AG20443 (cell line): ENCODE measurements at places on chromosomes 13 and 19.

GRCh38 chr13:38417727-38418126 lies 68.1 kb downstream of the UFM1 start:
- no peak for DNase-seq

DNA sequence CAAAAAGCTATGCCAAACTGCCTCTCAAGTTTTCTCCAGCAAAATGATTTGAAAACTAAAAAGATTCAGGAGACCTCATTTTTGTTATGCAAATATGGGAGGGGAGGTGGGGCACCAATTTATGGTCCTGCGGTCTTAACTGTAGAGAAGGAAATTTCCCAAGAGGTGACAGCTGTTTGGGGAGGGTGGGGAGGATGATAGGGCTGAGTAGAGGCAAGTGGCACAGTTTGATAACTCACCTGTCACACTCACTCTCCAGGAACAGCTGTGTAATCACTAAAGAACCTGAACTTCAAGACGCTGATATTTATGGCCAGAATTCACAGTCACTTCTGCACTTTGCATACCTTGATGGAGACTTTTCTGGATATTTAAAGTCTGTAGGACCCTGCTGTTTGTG lies 232.9 kb upstream of the STARD13 start:
- DNase-seq: no peak

GRCh38 chr13:59665732-59666131 lies 498.0 kb downstream of the DIAPH3 start:
- DNase-seq: no peak

DNA sequence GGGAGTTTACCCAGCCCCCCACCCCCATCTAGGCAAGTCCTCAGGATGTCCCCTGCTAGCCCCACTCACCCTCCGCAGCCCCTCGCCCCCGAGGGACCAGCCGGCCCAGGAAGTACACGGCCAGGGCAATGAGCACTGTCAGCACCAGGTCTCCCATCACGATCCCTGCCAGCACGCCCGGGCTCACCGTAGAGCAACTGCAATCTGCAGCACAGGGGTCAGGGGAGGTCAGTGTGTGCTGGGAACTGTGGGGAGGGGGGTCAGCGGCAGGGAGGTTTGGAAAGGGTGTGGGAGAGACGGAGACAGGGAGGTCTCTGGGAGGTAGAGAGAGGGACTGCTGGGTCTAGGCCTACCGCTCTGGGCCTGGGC lies 734 bp downstream of the TYROBP start:
- DNase-seq: no peak

DNA sequence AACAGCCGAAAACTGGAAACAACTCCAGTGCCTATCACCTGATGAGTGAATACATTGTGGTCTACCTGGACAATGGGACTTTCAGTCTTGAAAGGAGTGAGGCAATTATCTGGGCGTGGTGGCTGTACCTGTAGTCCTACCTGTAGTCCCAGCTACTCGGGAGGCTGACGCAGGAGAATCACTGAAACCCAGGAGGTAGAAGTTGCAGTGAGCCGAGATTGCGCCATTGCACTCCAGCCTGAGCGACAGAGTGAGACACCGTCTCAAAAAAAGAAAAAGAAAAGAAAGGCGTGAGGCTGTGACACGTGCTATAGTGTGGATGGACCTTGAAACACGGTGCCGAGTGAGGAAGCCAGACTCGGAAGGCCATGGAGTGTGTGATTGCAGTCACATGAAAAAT lies 4.1 kb upstream of the NTN5 start:
- no peak for DNase-seq

DNA sequence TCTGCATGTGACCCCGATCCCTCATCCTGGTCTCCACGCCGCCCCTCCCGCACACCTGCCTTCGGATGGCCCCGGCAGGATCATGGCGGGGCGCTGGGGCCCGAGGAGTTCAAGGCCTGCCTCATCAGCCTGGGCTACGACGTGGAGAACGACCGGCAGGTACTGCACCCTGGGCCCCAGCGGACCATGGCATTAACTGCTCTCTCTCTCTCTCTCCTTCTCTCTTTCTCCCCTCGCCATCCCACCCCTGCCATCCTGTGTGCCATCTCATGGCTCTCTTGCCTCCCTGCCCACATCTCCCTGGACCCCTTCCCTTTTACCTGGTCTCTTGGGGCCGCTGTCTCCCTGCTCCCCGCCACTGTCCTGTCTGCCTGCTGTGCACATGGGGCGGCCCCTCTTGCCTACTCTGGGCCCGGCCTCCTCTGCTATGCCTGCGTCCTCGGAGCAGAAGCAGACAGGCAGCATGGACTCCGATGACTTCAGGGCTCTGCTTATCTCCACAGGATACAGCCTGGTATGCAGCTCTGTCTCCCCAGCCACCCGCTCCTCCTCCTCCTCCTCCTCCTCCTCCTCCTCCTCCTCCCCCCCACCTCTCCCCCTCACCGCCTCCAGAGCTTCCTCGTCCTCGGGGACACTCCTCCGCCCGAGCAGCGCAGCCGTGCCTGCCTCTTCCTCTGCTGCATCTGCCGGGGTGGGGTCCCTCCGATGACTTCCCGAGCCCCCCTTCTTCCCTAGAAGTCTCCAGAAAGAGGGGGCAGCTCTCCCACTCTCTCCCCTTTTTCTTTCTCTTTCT lies 16.2 kb downstream of the CAPN12 start:
- DNase-seq: no peak

DNA sequence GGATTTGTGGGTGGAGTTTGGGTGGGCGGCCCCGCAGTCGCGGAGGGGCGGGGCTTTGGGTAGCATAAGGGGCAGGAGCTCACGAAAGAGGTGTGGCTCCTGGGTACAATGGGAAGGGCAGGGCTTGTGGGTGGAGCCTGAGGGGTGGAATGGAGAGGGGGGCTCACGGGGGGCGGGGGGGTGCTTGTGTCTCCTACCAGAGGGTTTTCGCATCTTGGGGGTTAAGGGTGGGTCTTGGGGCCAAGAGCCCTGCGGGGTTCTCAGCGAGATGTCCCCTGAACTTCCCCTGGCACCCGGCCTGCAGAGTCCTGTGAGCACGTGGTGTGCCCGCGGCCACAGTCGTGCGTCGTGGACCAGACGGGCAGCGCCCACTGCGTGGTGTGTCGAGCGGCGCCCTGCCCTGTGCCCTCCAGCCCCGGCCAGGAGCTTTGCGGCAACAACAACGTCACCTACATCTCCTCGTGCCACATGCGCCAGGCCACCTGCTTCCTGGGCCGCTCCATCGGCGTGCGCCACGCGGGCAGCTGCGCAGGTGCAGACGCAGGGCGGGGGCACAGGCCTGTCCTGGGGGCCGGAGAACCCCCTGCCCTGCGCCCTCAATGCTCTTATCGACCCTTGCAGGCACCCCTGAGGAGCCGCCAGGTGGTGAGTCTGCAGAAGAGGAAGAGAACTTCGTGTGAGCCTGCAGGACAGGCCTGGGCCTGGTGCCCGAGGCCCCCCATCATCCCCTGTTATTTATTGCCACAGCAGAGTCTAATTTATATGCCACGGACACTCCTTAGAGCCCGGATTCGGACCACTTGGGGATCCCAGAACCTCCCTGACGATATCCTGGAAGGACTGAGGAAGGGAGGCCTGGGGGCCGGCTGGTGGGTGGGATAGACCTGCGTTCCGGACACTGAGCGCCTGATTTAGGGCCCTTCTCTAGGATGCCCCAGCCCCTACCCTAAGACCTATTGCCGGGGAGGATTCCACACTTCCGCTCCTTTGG lies 5.1 kb downstream of the FSTL3 start:
- DNase-seq: peak; percentile 93

- no peak for DNase-seq
These were observed 748.5 kb upstream of the KLHL1 start for GRCh38 chr13:70856711-70857110.

DNA sequence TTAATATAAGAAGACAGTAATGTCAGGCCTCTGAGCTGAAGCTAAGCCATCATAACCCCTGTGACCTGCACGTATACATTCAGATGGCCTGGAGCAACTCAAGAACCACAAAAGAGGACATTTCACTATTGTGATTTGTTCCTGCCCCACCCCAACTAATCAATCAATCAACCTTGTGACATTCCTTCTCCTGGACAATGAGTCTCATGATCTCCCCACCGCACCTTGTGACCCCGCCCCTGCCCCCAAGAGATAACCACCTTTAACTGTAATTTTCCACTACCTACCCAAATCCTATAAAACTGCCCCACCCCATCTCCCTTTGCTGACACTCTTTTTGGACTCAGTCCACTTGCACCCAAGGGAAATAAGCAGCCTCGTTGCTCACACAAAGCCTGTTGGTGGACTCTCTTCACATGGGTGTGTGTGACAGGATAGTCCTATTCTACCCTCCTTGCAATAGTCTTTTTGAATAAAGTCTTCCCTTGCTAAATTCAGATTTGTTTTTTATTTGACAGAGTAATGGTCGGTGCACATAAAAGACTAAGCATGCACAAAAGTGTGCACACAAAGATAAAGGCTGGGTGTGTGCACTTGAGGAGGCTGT lies 14.0 kb downstream of the CD70 start:
- DNase-seq: no peak

GRCh38 chr13:80072231-80072630 lies 268.7 kb downstream of the SPRY2 start:
- DNase-seq: no peak

- DNase-seq: no peak
These were observed 141.9 kb downstream of the ZIC5 start for GRCh38 chr13:99829593-99830239.

DNA sequence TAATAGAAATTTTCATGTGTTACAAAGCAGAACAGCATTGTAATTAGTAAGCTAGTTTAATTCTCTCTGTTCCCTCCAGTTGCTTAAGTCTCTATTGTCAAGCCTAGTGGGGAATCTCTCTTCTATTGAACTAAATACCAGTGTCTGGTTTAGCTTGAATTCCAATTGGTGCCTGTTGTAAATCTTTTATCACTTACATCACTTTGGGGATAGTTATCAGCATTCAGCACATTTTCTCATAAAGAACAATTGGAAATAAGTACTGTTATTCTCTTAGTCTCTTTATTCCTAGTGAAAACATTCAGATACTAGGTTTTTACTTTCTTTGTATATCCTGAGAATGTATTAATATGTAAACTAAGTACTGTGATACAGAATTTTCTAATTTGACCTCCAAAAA lies 25.2 kb downstream of the IPO5 start:
- DNase-seq: peak; percentile 12

GRCh38 chr13:79401259-79402070 lies 4.6 kb downstream of the RBM26 start:
- no peak for DNase-seq

- DNase-seq: no peak
These were observed 58.1 kb upstream of the SCEL start for GRCh38 chr13:77477299-77477848.

DNA sequence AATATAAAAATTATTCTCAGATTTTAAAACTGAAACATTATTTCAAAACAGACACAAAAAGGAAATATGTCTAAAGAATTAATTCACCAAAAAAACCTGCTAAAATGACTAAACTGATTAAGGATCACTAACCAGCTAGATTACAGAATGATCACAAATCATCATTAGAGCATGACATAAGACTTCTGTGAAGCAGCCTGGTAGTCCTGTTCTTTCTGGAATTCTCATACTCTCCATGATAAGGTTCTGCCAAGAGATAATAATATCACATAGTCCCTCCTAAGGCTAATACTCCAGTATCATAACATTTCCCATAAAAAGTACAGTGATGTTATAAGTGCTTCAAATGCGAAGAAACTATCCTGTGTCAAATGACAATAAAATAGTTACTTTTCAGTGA lies 1814.9 kb downstream of the SLITRK5 start:
- no peak for DNase-seq

GRCh38 chr13:109776575-109776974 lies 9.8 kb downstream of the IRS2 start:
- no peak for DNase-seq

DNA sequence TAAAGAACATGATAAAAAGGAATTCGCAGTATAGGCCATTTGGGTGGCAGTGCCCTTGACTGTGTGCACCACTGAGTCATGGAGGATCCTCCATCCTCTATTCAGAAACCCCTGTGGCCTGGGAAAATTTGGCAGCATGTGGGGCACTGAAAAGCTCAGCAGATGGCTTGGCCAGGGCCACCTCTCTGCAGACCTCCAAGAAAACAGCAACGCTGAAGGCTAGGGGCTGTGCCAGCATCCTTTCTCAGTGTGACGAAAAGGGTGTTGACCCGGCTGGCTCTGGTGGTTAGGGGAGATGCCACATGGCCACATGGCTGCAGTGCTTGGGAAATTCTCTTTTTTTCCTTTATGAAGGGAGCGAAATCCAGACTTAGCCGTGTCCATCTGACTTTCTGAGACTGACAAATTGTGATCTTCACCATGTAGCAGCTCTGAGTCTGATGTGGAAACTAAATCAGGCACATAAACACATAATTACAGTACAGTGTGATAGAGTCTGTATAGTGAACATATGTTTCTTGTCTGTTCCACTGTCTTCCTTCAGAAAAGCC lies 178.0 kb downstream of the KCTD12 start:
- peak; percentile 22 for DNase-seq

- no peak for DNase-seq
These were observed at the start of gene CYP4F3 for GRCh38 chr19:15640294-15640903. CYP4F3 (plus strand) TSS chr19:15640897; CDS start chr19:15641416, 519 bp downstream.

GRCh38 chr19:12260861-12261260 lies 33.8 kb downstream of the ZNF44 start:
- no peak for DNase-seq

- no peak for DNase-seq
These were observed 140.0 kb downstream of the MYO16 start for GRCh38 chr13:108769213-108770070.

DNA sequence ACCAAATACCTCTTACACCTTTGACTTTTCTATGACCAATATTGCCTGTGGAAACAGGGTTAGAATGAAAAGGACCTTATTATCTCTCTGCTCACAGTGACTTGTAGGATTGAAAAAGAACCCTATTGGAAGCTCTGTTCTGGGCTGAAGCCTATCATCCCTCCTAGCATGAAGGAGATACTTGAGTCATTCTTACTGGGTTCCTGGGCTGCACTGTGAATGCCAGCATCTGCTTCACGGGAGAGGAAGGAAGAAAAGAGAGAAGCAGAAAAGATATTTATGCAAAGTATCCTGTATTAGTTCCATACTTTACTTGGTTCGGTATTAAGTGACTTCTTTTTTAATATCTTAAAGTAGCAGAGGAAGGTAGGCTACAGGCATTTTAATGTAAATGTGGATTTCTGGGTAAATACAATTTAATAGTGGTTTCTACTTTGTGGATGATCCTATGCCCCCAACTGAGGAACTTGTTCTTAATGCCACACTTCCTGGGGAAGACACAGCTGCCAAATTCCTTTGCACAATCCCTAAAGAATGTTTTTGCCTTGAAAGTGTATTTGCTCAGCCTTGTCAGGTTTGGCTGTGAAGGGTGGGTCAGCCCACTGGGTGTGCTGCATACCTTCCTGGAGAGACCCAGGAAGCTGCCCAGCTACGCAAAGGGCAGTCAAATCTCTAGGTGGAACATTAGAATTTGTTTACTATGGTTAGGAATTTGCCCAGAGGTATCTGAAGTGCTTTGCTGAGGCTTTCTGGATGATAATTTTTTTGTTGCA lies 13.7 kb upstream of the SCEL start:
- peak; percentile 14 for DNase-seq
